Fibroblast of villous mesenchyme (primary cell): ENCODE measurements at places on chromosomes 2 and 18.

DNA sequence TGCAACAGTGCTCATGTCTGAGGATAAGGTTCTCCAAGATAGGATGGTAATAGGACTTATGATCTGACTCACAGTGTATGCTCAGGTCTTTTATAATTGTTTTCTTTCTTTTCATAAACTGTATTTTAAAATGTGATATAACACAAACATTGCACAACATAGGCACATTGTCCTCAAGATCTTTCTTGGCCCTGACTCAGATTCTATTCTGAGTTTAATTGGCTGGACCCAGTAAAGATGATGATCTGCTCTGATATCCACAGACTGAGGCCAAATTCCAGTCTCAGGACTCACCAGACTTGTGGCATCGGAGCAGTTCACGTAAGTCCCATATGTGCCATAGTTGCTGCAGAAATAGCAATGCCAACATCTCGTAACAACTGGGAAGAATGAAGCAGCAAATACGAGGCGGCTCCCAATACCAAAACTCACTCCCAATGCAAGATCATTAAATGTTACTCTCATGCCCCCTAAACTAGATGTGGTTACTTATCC lies 448.9 kb upstream of the SLC14A2 start:
- DNase-seq: peak; percentile 87

DNA sequence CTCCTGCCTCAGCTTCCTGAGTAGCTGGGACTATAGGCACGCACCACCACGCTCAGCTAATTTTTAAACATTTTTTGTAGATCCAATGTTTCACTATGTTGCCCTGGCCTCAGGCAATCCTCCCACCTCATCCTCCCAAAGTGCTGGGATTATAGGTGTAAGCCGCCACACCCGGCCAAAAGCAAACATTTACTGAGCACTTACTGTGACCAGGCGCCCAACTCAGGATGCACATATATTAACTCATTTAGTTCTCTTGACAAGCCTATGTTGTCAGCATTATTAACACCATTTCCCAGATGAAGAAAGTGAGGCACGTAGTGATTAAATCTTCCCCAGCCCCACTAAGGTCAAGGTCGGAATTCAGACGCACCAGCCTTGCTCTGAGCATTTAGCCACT lies 41.1 kb downstream of the TMEM37 start:
- no peak for DNase-seq

GRCh38 chr2:166158546-166158945 lies 30.7 kb upstream of the SCN1A start:
- DNase-seq: no peak

GRCh38 chr2:226411205-226411604 lies 388.4 kb downstream of the IRS1 start:
- DNase-seq: no peak

DNA sequence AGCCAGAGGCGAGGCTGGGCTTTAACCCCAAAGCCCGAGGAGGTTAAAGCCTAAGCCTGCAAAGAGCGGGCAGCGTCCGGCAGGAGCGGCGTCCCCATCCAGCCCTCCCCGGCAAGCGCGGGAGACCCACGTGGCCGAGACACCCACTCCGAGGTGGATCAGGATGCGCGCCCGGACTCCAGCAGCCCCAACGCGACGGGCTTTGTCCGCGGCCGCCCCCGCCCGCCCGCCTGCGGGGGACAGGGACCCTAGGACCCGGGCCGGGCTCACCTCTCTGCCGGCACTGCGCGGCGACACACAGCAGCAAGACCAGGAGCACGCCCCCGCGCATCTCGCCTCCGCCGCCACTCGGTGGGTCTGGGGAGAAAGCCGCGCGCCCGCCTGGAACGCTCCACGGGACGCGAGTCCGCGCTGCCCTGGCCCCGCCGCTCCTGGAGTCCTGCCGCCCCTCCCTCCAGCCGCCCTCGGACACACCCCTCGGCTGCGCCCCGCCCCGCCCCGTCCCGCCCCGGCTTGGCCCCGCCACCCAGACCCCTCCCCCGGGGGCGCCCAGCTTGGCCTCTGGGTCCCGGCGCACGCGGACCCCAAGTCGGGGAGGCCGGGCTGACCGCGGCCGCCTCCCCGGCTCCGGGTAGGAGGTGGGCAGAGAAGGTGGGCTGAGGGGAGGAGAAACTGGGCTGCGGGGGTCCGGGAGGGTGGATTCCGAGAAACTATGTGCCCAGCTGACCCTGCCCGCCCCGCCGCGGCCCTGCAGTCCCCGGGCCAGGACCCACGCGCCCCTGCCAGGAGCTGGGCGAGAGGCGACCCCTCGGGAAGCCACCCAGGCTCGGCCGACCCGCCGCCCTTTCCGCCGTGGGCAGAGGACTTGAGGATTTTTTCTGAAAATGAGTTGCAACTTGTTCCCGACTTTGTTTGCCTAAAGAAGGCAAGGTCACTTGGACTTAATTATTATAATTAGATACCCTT lies at the start of gene LAMA1:
LAMA1 (minus strand) TSS at position 408 of the 966 bp plus-strand sequence; CDS start at position 331, 77 bp downstream.
- DNase-seq: no peak

GRCh38 chr2:228798458-228799207 lies 472.5 kb downstream of the PID1 start:
- peak; percentile 80 for DNase-seq

GRCh38 chr2:73091164-73091563 lies 19.7 kb upstream of the SFXN5 start:
- no peak for DNase-seq

GRCh38 chr2:65450393-65450792 lies 18.0 kb upstream of the SPRED2 start:
- DNase-seq: no peak

DNA sequence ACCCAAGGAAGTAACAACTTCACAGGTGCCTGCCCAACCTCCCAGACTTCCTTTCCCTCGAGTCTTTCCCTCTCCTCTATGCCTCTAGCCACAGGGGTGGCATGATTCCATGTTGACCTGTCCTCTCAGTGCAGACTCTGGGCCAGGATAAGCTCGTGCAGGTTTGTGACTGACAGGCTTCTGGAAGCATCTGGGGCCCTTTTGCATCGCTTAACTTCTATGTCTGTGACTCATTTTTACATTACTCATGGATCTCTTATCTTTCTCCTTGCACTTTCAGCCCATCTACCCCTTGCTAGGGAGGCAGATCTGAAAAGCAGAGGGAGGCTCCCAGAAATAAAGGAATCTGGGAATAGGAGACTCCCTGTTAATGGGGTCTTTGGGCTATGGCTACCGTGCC lies 98.5 kb upstream of the RIOK3 start:
- DNase-seq: peak; percentile 26

DNA sequence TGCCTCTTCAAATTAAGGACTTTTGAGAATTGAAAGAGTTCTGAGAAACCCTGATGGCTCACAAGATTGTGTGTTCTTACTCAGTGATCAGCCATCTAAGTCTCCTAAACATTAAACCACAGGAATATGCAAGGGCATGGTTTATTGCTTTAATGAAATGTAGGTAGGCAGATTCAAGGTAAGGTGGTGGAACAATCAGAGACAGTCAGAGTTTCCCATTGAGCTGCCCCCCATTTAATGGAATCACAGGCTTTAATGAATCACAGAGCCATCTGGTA lies 107.8 kb upstream of the LRATD1 start:
- DNase-seq: no peak

DNA sequence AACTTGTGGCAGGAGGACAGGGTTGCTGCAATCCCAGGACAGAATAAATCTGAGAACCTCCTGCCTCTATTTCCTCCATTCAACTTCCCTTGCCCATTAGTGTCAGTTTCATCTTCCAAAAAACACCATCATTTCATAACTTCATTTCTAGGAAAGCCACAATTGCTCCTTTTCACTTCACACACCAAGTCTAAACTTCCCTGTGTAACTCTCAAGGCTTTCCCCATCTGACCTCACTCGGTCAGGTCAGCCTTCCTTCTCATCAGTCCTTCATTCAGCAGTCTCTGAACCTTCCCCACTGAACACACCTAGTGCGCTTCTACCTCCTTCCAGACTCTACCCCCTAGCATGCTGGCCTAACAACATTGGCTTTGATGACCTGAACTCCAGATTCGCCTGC lies 35.8 kb downstream of the TCF7L1 start:
- DNase-seq: no peak

DNA sequence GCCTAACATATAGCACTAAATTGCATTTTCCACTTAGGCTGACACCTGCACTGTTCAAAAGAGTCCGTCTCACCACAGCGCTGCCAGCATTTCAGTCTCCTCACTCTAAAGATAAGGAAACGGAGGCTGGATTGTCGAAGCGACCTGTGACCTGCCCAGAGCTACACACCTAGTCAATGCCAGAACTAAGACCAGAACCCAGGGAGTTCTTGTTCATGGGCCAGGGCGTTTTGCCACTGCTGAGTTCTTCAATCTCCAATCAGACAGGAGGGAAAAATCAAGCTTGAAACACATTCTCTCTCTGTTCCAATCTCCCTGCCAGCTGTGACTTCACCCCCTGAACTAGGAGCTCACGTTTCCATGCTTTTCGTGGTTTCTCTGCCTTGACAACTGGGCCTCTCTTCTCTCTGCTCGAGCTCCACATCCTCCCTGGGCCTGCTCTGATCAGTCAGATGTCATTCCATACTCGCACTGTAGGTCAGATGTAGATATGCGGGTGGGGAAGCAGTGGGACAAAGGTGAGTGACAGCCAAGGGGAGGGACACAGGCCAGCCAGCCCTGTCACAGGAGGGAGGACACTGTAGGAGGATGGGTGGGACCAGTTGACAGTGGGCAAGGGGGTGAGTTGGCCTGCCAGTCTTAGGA lies 221.1 kb upstream of the SMAD2 start:
- no peak for DNase-seq

- no peak for DNase-seq
These were observed 81.8 kb upstream of the CDCA7 start for GRCh38 chr2:173272849-173273248.

GRCh38 chr2:203195331-203196036 lies 43.3 kb upstream of the CYP20A1 start:
- peak; percentile 48 for DNase-seq

- DNase-seq: no peak
These were observed 53.2 kb downstream of the FEZ2 start for GRCh38 chr2:36544638-36545338.

DNA sequence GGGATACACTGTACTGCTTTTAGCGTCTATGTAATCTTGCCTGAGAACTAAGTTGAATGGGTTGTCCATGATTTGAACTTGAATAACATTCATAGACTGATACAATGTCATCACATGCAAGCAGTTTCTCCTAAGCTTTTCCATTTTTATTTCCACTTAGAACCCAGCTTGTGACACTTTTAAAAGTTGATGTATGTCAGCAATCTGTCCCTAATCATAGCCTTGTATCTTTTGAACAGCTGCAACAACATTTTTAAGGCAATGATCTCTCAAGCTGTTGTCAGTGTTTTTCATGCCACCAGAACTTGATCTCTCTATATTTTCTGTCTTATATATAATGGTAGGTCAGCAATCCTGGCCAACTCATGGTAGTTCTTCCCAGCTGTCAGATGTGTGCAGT lies 185.0 kb downstream of the DOK6 start:
- no peak for DNase-seq

- DNase-seq: no peak
These were observed 11.1 kb downstream of the LIMS2 start for GRCh38 chr2:127664065-127664894.

DNA sequence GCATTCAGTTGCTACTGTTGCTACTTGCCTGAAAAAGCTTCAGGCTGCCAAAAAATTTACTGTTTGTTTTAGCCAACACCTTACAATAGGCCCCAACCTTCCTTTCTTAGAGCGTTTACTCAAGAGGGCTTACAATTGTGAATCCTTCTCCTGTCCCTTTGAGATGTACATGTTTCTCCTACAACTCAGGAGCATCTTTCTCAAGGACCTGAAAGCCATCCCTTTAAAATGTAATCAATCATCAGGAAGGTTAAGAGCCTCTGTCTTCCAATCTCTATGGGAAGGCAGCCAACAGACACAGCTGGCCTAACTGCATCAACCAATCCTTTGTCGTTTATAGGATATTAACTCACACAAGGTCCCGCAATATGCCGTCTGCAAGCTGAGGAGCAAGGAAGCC lies 3.4 kb upstream of the IER3IP1 start:
- no peak for DNase-seq

DNA sequence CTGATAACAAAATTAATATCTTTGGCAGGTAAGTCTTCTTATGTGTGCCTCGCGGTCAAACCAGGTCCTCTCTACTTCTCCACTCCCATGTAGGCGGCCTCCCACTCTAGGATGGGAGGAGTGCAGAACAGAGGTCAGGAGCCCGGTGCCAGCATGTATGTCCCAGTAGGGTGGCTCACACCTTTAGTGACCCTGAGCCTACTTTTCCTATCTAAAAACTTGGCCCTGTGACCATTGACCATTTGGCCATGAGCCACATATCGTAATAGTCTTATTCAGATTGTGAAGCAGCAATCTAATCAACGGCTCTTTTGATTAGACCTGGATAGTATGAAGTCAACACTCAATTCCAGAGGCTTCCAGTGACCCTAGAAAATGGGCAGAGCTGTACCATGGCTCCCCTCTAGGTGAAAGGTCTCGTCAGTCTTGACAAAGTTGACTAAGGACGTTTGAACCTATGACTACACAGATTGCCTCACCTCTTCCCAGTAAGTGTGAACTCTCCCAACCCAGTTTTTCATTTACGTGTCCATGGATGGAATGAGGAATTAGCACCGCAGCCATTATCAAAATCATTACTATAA lies 17.1 kb upstream of the FABP1 start:
- no peak for DNase-seq

DNA sequence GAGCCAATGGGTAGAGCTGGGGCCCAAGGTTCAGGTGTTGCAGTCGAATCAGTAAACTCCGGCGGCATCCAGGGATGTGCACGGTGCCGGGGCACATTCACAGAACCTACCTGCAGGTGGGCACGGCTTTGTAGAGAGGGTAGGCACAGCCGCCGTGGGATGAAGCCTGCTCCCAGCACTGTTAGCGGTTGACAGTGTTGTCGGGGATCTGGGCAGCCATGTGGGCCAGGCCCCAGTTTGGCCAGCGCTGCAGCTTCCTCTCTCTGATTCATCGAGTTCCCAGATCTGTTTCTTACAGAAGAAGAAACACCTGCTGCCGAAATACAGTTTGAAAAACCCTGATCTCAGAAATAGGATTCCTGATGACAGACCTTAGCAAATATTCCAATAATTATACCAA lies 274.8 kb downstream of the AGAP1 start:
- DNase-seq: no peak
